ENCODE measurements at places on chromosomes 16 and 17.

- no peak for DNase-seq
Observed at GRCh38 chr17:10063730-10064241, 134.6 kb downstream of the GAS7 start.

- no peak for DNase-seq
Observed at GRCh38 chr17:41792845-41793783, 6.6 kb upstream of the JUP start.

- DNase-seq = no peak
Observed at GRCh38 chr17:17104494-17104893, 62.2 kb downstream of the MPRIP start.

- no peak for DNase-seq
Observed at GRCh38 chr17:4309897-4310296, 46.1 kb upstream of the ANKFY1 start.

DNA sequence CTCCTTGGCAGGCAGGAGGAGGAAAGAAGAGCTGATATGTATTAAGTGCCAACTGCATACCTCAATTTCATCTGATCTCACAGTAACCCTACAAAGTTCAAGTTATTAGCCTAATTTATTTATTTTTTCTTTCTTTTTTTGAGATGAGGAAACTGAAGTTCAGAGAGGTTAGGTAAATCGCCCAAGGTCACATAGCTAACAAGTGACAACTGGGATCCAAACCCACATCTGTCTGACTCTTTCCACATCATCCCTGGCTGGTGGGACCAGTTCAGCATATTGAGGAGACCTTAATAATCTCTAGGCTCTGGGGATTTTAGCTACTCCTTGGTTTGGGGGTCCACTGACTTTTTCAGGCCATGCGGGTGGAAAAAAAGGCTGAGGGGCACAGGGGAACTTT is 60.9 kb downstream of the CYB5B start:
- DNase-seq = no peak

DNA sequence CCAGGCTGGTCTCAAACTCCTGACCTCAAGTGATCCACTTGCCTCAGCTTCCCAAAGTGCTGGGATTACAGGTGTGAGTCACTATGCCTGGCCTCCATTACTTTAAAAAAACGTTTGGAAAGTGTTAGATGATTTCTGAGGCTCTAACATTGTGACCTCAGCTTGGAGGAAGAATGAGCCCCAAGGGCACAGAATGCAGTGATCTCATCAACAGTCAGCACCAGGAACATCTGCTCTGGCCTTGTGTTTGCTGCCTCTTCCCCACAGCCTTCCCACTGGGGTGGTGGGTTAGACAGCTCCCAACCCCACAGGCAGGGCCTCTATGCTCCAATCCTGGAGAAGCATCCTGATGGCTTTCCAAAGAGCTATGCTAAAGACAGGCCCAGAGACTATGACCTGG is 37.7 kb upstream of the SREBF1 start:
- no peak for DNase-seq
